ENCODE measurements at places on chromosomes 7 and 10.

DNA sequence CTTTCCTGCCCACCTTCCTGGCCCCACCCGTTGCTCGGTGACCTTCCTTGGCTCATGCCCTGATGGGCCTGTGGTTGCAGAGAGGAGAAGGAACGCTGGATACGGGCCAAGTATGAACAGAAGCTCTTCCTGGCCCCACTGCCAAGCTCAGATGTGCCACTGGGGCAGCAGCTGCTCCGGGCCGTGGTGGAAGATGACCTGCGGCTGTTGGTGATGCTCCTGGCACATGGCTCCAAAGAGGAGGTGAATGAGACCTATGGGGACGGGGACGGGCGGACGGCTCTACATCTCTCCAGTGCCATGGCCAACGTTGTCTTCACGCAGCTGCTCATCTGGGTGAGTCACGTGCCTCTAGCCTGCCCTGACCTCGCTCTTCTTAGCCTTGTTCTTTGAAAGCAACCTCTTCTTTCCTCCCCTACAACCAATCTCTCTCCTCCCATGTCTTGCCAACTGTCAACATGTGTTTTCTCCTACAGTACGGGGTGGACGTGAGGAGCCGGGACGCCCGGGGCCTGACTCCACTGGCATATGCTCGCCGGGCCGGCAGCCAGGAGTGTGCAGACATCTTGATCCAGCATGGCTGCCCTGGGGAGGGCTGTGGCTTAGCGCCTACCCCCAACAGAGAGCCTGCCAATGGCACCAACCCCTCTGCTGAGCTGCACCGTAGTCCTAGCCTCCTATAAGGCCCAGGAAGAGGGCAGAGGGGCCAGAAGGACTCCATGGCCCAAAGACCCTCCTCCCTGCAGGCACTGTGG lies 24.1 kb downstream of the GBX1 start:
- no peak for DNase-seq

GRCh38 chr7:71594736-71595135 lies 462.8 kb downstream of the GALNT17 start:
- DNase-seq, result no peak

- no peak for DNase-seq
Measured at GRCh38 chr10:112741830-112742402, 208.1 kb upstream of the TCF7L2 start.

GRCh38 chr10:22723343-22723779 lies 9.0 kb upstream of the PIP4K2A start:
- no peak for DNase-seq

DNA sequence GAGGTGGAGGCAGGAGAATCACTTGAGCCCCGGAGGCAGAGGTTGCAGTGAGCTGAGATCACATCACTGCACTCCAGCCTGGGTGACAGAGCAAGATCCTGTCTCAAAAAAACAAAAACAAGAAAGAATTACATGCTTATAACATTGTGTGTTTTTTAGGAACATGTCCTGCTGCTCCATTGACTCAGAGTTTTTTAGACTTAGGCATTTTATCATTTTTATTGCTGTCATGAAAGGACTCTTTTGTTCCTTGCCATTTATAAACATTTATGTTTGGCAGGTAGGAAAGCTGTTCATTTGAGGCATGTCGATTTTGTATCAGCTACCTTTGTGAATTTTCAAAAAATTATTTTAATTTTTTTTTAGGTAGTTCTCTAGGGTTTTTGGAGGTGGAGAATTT lies 20.3 kb downstream of the COL26A1 start:
- DNase-seq, result no peak

GRCh38 chr7:42642699-42643098 lies 269.2 kb downstream of the C7orf25 start:
- DNase-seq, result no peak

DNA sequence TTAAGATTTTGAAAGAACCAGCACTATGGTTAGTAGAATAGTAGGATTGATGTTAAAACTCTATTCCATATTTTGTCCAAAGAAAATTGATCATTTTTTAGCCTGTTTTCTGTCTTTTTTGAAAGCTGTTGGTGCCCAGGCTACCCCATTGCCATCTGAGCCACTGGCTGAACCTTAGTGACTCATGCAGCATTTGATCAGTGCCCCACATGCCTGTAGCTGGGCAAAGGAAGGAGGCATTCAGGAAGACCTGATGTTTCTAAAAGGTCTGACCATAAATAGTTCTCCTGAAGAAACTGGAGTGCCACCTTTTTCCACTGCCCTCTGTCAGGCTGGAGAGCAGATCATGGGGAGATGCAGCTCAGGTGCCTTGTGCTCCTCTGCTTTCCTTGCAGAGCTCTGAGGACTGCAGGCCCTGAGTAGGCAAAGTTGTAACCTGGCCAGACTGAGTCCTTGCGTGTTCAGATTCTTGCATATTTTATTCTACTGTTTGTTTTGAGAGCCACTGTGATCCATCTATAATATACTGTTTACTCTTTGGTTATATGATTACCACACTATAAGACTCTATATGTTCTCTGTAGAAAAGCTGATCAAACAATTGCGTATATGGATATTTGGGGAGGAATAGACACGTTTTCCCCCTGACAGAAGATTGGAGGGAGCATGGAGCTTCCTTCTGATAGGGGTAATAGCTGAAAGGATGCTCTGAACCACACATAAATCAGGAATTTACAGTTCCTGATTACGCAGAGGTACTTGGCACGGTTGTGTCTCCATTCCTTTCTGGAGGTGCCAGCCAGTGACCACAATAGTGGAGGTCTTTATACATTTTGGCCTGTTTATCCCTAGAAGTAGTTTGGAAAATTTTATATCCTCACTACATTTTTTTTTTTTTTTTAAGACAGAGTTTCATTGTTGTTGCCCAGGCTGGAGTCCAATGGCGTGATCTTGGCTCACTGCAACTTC lies 48.9 kb upstream of the GJD4 start:
- no peak for DNase-seq

GRCh38 chr7:83611776-83612175 lies 37.2 kb downstream of the SEMA3E start:
- DNase-seq, result no peak

GRCh38 chr7:18771834-18772566 lies 276.5 kb downstream of the HDAC9 start:
- no peak for DNase-seq

DNA sequence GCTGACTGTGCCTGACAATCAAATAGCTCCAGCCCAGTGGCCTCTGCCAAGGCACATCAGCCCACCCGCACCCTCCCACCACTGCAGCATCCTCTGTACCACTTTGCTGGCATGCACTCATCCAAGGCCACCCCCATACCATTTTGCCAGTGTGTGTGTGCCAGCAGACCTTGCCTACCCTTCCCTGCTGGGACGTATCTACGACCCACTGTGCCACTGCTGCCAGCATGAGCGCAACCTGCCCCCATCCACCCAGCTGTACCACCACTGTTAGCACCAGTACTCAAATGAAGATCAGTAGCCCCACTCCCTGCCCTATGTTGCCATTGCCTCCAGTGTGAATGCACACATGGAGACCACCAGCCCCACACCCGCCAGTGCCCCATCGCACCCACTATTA lies 149.4 kb upstream of the PTN start:
- no peak for DNase-seq

DNA sequence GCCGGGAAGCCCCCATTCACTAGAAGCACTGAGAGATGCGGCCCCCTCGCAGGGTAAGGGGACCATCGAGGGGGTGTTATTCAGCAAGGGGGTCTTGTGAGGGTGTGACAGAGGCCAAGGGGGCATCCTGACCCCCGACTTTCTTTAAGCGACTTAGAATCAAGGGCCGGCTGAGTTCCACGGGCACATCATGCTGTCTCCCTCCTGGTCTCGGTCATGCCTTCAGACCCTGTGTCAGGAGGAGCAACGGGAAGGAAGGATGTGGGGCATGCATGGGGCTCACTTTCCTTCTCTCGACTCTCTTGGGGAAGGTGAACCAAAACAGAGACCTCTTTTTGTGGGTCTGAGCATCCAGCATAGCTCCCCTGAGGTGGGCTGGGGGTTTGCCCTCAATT lies 2.5 kb downstream of the ACSL5 start:
- DNase-seq, result no peak

GRCh38 chr7:23347033-23347681 lies 48.0 kb downstream of the MALSU1 start:
- DNase-seq, result no peak

DNA sequence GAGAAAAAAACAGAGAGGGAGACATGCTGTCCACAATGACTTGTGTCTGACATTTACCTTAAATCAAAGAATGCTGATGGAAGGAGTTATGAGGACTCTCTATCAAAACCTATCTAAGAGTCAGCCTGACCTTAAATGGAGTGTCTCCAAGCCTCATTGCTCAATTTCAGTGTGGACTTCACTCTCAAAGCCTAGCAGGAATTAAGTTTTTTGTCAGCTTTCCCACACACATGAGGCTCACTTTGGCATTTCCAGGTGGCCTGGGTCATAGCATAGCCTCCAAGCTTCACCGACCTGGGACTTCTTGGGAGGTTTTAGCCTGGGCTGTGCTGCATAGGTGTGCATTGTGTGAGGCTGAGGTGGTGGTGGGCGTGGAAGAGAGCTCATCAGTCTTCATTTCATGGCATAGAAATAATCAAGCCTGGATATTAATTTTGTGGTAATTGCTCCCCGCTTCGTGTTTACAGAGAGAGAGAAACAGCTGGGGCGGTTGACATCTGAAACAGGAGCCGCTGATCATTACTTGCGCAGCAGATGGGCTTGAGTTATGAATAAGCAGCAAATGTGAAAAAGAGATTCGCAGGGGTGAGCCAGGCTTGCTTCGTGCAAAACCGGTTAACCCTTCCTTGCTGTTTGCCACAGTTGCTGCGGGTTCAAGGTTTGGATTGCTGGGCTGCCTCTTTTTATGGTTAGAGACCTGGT lies 647.8 kb downstream of the INHBA start:
- no peak for DNase-seq

GRCh38 chr10:22437620-22438588 lies 92.6 kb downstream of the SPAG6 start:
- no peak for DNase-seq

DNA sequence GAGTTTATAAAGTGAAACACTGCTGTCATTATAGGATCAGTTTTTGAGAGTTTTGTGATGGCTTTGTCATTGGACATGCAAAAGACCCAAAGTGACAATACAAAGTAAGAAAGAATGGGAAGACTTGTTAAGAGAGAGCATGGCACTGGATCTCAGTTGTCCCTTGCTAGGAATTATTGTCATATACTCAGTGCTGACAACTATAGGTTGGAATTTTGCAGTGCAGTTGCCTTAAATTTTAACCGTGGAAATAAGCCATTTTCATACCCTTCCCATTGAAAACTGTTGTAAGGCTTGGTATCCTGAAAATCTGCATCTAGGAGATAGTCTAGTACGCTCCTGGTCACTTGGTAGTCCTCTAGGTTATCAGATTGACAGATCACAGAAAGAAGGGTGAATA lies 1156.7 kb downstream of the GATA3 start:
- no peak for DNase-seq

DNA sequence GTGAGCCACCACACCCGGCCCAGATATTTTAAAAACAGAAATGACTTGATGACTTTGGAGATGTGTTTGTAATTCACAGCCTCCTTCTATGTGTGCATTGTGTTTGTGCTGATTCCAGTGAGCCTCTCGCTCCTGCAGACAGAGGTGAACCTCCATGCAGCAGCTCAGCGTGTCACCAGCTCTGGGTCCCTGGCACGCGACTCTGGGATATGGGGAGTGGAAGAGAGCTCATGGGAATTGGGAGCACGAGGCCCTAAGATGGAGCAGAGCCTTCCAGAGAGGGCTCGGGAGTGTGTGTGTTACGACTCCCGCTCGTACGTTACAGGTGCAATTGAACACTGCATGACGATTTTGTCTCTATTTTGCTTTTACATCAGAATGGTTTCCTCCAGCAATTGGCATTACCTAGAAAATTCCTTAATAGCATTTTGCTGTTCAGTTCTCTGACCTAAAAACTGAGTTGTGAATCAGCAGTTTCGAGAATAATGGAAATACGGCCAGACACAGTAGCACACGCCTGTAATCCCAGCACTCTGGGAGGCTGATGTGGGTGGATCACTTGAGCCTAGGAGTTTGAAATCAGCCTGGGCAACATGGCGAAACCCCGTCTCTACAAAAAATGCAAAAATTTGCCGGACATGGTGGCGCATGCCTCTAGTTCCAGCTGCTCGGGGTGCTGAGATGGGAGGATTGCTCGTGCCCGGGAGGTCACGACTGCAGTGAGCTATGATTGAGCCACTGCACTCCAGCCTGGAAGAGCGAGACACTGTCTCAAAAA lies 204.6 kb downstream of the CUX1 start:
- no peak for DNase-seq

DNA sequence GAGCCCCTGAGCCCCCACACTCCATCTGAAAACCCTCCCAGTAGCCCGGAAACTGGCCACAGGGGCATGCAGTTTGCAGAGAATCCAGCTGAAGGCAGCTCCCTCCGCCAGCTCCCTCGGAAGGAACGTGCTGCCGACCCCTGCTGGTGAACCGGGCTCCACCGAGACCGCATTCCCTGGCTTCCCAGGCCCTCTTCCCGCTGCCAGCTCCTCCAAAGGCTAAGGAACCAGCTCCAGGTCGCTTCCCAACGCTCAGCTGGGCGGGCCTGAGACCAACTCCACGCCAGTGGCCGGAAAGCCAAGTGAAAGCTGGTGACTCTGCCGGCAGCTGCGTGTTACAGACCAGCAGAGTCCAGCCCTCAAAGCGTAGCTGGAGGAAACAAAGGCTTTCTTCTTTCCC lies 35.8 kb downstream of the GPER1 start:
- no peak for DNase-seq

DNA sequence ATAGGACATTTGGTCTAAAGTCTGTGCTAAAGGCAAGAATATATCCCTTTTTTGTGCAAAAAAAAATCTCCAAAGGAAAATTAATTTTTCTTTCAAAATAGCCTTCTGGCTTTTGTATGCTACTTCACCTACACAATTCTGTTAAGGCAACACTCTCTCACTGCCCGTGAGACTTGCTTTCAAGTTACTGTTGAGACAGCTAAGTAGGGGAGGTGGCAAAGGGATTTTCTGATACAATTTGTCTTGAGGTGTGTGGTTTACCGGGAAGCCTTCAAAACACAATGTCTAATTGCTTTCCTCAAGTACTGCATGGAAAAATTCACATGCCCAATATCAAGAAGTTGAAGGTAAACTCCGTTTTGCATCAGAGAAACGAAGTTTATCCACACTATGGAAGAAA lies 50.8 kb upstream of the RSU1 start:
- DNase-seq, result no peak

- DNase-seq, result no peak
Measured at GRCh38 chr10:7007600-7008190, 403.1 kb downstream of the SFMBT2 start.

DNA sequence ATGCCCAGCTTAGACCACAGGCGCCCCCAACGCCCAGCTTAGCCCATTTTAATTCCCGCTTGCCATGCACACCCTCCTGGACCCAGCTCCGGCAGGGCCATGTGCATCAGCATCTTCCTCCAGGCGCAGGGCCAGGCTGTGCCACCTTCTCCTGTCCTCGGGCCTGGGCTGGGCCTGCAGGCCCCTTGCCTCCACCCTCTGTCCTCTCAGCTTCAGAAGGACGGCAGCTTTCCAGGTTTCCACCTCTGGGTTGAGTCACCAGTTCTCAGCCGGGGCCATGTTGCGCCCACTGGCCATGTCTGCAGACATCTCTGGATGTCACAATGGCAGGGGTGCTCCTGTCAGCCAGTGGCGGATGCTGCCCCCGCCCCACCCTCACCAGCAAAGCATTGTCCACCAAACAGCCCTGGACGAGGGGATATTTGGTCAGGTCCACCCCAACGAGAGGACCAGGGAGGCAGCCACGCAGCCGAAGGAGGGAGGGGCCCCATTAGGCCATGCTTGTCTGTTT lies 59.1 kb upstream of the NKX6-2 start:
- DNase-seq, result no peak
